ENCODE measurements at places on chromosomes 4 and X.

GRCh38 chr4:128234836-128235235, 52.8 kb downstream of the PGRMC2 start:
- H3K27me3 ChIP-seq: no peaks in the 10 kb centered on the region
- H3K36me3 ChIP-seq: no peaks in the 10 kb centered on the region
- no peak overlapping the region for H3K27ac ChIP-seq
- no peak for DNase-seq

- no peaks in the 10 kb centered on the region for H3K4me1 ChIP-seq
- no peak for DNase-seq
- no peaks in the 10 kb centered on the region for H3K36me3 ChIP-seq
- H3K4me3 ChIP-seq: no peak overlapping the region
- H3K27ac ChIP-seq: no peak overlapping the region
Measured at GRCh38 chr4:181166742-181167399, 1076.3 kb upstream of the TENM3 start.

DNA sequence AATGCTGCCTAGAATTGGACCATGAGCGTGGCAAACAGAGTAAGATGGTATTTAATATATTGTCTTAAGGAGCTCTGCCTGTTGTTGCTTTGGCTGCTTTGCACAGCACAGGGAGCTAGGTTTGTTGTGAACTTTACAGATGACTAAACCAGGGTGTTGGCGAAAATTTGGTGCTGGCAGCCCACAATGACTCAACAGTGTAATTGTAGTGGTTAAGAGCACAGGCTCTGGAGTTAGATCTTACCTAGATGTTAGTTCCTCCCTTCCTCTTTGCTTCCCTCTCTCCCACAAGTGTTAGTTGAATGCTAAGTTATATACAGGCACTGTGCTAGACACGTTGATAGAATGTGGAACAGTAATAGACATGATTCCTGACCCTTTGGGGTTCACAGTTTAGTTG, 128.9 kb upstream of the TRPC5 start:
- DNase-seq: no peak
- H3K27me3 ChIP-seq: no peaks in the 10 kb centered on the region
- no peaks in the 10 kb centered on the region for H3K4me1 ChIP-seq
- H3K4me3 ChIP-seq: no peak overlapping the region

- no peak overlapping the region for H3K4me3 ChIP-seq
- H3K27ac ChIP-seq: no peak overlapping the region
- no peaks in the 10 kb centered on the region for H3K36me3 ChIP-seq
- H3K4me1 ChIP-seq: peaks cover 28% of the 10 kb centered on the region
- no peaks in the 10 kb centered on the region for H3K27me3 ChIP-seq
- DNase-seq: no peak
Measured at GRCh38 chr4:122857160-122857559, 30.5 kb downstream of the FGF2 start.

DNA sequence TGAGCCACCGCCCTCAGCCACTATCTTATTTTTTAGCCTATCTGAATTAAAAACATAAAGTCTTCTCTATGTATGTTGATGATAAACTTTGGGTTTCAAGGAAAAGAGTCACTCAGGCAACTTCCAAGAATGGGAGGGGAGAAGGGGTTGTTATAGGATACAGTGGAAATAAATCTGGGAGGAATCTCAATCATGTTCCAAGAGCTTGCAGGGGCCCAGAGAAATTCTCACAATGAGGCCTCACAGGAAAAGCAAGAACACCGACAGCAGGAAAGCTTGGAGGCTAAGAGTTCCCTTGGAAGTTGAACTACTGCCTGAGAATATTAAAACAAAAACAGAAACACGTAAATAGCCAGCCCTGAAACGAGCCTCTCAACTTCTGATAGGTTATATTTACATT, 384.6 kb upstream of the IGFBP7 start:
- peaks cover 21% of the 10 kb centered on the region for H3K4me1 ChIP-seq
- H3K27me3 ChIP-seq: no peaks in the 10 kb centered on the region
- no peaks in the 10 kb centered on the region for H3K36me3 ChIP-seq
- DNase-seq: no peak
- H3K4me3 ChIP-seq: no peak overlapping the region

All from left ventricle myocardium inferior (tissue), 1 donor.